B cell (primary cell): ENCODE measurements at places on chromosomes 13 and 19. TPM values are rescaled to one million over a fixed set of nuclear protein-coding genes. Genes with fewer than 3 reads are reported as not detected.
A peak's percentile ranks its signal among the peaks of the same experiment; 100 is the strongest.

DNA sequence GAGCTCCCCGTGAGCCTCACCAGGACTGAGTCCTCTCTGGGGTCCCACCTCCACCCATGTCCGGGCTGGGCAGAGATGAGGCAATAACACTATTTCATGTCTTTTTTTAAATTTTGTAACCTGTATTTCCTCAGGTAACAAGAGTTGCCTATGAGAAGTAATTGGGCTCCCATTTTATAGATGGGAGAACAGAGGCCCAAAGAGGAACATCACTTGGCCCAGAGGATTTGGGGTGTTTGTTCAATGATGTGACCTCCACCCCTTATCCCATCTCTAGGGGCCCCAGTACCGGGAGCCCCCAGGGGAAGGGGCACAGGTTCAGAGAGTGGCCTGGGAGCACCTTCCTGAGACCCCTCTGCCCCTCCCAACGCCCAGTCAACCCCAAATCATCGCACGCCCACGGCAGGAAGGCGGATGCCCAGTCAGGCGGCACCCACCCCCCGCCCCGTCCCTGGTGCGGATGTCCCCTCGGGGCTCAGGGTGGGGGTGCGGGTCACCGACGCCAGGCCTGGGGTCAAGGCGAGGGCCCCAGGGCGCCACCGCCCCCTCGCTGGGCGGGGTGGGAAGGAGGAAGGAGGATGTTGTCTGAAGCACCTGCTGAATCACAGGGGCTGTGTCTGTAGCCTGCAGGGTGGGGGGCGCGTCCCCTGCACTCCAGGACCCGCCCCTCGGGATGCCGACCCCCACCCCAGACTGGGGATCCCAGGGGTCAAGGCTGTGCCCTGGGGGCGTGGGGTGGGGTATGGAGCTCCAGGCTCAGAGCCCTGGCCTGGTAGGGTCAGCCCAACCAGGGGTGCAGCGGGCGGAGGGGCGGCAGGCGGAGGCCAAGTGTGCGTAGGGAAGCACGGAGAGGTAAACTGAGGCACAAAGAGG is 9.0 kb upstream of the CIRBP start:
- peaks cover 91% of the 10 kb centered on the region for H3K4me1 ChIP-seq
- peak overlapping the region; percentile 99 for H3K27ac ChIP-seq
- peak; percentile 86 for DNase-seq
- no peaks in the 10 kb centered on the region for H3K27me3 ChIP-seq

- peaks cover 4% of the 10 kb centered on the region for H3K27me3 ChIP-seq
- no peak overlapping the region for H3K4me3 ChIP-seq
- H3K27ac ChIP-seq: no peak overlapping the region
- H3K36me3 ChIP-seq: no peaks in the 10 kb centered on the region
- peaks cover 13% of the 10 kb centered on the region for H3K4me1 ChIP-seq
Measured at GRCh38 chr13:40024967-40025714, 369.7 kb downstream of the COG6 start.

DNA sequence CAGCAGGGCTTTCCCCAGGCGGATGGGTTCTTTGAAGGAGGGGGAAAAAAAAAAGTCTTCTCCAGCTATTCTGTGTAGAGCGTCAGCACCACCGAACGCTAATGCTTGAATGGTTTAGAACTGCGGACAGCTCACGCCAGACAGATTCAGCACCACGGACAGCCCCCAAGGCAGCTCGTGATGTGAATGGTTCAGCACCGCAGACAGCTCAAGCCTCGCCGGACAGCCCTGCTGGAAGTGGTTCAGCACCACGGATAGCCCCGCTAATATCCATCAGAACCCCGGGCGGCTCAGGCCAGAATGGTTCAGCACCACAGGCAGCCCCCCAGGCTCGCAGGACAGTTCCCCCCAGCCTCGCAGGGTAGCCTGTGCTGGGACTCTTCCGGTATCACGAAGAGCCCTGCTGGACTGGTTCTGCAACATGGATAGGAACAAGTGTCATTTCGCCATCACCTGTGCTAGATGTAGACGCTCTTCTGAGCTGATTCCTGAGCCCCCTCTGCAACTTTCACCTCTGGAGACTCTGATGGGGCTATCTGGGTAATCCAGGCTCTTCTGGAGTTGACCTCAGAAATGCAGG is 4.9 kb upstream of the SMIM17 start:
- H3K4me3 ChIP-seq: no peak overlapping the region
- H3K27me3 ChIP-seq: no peaks in the 10 kb centered on the region
- no peaks in the 10 kb centered on the region for H3K36me3 ChIP-seq
- peak; percentile 37 for DNase-seq

- peak overlapping the region; percentile 69 for H3K27ac ChIP-seq
- DNase-seq: peak; percentile 97
- H3K4me1 ChIP-seq: peaks cover 29% of the 10 kb centered on the region
- peak overlapping the region; percentile 60 for H3K4me3 ChIP-seq
- peaks cover 8% of the 10 kb centered on the region for H3K36me3 ChIP-seq
- H3K27me3 ChIP-seq: no peaks in the 10 kb centered on the region
Measured at GRCh38 chr19:12722566-12723380, 959 bp downstream of the TNPO2 start.

DNA sequence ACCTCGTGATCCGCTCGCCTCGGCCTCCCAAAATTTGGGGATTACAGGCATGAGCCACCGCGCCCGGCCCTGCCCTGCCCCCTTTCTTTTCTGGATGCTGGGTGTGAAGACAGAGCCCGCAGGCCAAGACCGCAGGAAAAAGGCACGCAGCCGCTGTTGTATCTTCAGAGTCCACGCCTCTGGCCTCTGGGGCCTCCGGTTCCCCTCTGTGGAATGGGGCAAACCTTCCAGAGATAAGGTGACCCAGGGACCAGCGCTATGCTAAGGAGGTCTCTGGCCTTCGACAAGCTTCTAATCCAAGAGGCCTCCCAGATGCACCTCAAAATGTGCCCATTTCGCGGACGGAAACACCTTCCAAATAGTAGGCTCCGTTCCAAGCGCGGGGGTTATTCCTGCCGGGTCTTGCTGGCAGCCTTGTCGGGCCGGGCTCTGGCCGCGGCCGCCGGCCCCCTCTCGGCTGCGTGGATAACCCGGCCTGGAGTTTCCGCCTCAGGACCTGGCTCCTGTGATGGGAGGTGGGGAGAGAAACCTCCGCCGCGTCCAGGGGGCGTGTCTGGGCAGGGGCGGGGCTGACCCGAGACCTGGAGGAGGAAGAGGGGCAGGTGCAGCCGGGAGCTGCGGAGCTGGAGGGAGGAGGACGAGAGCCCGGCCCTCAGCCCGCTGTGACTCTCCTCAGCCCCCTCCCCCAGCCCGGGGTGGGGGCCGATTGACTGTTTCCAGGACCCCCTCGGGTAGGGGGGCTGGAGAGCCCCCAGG is 13.1 kb downstream of the TJP3 start:
- no peak overlapping the region for H3K27ac ChIP-seq
- H3K36me3 ChIP-seq: no peaks in the 10 kb centered on the region
- peak; percentile 87 for DNase-seq
- H3K27me3 ChIP-seq: no peaks in the 10 kb centered on the region
- peak overlapping the region; percentile 50 for H3K4me3 ChIP-seq
- peaks cover 20% of the 10 kb centered on the region for H3K4me1 ChIP-seq

- no peaks in the 10 kb centered on the region for H3K36me3 ChIP-seq
- H3K4me3 ChIP-seq: no peak overlapping the region
- peaks cover 41% of the 10 kb centered on the region for H3K4me1 ChIP-seq
Measured at GRCh38 chr19:12840091-12841079, 2.1 kb downstream of the MAST1 start.

DNA sequence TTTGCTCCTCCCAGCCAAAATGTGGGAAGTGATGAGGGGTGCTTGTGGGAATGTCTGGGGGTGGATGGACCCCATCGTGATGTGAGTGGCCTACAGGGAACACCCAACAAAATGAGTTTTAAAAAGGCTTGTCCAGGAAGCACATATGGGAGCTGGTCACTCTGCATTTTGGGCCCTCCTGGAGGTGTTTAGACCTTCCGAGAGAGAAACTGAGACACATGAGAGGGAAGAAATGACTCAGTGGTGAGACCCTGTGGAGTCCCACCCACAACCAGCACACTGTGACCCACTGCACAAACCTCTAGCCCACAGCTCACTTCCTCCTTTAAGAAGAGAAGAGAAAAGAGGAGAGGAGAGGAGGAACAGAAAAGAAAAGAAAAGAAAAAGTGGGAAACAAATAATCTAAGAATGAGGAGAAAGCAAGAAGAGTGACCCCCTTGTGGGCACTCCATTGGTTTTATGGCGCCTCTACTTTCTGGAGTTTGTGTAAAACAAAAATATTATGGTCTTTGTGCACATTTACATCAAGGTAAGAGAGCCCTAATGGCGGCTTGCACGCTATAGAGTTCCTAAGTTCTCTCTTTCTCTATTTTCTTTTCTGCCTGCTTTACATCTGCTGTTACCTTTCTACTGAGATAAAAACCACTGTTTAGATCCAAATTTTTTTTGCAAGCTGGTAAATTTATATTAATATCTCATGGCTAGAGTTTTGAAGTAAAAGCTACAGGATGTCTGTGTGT is 13.3 kb upstream of the LILRB1 start:
- H3K27ac ChIP-seq: peak overlapping the region; percentile 87
- H3K27me3 ChIP-seq: no peaks in the 10 kb centered on the region
- peak overlapping the region; percentile 59 for H3K4me3 ChIP-seq
- DNase-seq: peak; percentile 66
- no peaks in the 10 kb centered on the region for H3K36me3 ChIP-seq

DNA sequence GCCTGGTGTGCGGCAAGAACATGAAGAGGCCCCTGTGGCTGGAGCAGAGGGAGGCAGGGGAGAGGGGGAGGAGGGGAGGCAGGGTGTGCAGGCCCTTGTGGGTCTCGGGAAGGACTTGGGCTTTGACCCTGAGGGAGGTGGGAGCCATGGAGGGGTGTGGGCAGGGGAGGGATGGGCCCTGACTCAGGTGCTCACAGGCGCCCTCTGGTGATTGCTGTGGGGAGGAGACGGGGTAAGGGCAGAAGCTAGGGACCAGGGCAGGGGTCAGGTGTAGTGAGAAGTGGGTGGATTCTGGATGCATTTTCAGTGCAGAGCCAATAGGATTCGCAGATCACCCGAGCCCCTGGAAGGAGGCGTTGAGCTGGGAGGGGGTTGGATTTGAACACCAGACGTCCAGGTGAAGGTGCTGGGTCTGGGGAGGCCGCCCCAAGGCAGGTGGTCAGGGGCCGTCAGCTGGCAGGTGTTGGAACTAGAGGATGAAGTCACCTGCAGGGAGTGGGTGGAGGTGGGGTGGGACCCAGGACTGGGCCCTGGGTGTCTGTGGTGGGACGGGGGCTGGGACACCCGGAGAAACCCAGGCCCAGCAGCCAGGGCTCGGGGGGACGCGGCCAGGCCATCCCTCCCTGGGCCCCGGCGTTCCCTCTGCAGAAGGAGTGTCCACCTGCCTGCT is 185.4 kb downstream of the KDM4B start:
- no peaks in the 10 kb centered on the region for H3K4me1 ChIP-seq
- peak; percentile 76 for DNase-seq
- H3K36me3 ChIP-seq: peaks cover 44% of the 10 kb centered on the region
- no peak overlapping the region for H3K27ac ChIP-seq

- H3K4me1 ChIP-seq: peaks cover 19% of the 10 kb centered on the region
- H3K4me3 ChIP-seq: no peak within 1 kb of the TSS
- H3K27me3 ChIP-seq: no peaks in the 10 kb centered on the region
- H3K27ac ChIP-seq: no peak within 1 kb of the TSS
- H3K36me3 ChIP-seq: no peaks in the 10 kb centered on the region
Measured at GRCh38 chr19:35704218-35704617, at the start of gene ZBTB32. ZBTB32 (plus strand) TSS chr19:35704558; CDS start chr19:35714627, 10,069 bp downstream.

DNA sequence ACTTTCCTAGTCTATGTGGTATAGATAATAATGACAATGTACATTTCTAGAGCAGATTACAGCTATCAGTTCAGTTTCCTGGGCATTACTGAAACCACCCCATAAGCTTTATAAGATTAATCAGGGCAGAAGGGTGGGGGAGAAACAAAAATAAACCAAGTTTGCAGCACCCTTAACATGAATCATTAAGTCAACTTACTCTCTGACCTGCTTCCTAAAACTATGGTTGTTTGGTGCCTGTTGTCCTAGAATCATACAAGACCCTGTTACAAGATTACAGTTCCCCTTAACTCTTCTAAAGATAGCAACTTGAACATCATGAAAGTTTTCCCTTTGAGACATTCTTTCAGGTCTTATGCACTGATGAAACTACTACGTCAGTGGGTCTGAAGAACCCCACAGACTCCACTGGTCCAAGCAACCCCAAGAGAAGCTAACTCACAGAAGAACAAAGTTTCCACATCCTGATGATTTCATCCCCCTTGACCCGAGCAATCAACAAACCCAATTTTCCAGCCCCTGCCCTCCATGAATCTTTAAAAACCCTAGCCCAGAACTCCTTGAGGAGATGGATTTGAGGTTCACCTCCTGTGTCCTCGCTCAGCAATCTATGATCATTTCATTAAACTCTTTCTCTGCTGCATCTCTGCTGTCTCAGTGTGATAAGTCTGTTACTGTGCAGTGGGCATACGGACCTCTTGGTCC is 336.5 kb downstream of the FOXO1 start:
- no peak overlapping the region for H3K27ac ChIP-seq
- DNase-seq: no peak
- peaks cover 6% of the 10 kb centered on the region for H3K4me1 ChIP-seq
- H3K4me3 ChIP-seq: no peak overlapping the region
- H3K27me3 ChIP-seq: no peaks in the 10 kb centered on the region
- H3K36me3 ChIP-seq: no peaks in the 10 kb centered on the region

DNA sequence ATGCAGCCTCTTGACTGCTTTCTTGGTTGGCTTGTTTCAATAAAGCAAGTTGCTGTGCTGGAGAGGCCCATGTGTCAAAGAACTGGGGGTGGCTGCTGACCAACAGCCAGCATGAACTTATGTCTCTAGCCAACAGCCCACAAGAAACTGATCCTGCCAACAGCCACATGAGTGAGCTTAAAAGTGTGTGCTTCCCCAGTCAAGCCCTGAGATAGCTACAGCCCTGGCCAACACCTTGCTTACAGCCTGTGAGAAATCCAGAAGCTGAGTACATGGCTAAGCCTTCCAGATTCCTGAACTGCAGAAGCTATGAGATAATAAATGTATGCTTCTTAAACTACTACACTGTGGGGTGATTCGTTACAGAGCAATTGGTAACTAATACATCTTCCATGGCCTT is 38.9 kb upstream of the IPO5 start:
- H3K27ac ChIP-seq: no peak overlapping the region
- no peaks in the 10 kb centered on the region for H3K27me3 ChIP-seq
- H3K36me3 ChIP-seq: no peaks in the 10 kb centered on the region

GRCh38 chr13:107211073-107211472 is 643.1 kb upstream of the ARGLU1 start:
- no peaks in the 10 kb centered on the region for H3K4me1 ChIP-seq
- no peak overlapping the region for H3K27ac ChIP-seq
- no peaks in the 10 kb centered on the region for H3K36me3 ChIP-seq
- peak; percentile 21 for DNase-seq
- H3K27me3 ChIP-seq: no peaks in the 10 kb centered on the region

DNA sequence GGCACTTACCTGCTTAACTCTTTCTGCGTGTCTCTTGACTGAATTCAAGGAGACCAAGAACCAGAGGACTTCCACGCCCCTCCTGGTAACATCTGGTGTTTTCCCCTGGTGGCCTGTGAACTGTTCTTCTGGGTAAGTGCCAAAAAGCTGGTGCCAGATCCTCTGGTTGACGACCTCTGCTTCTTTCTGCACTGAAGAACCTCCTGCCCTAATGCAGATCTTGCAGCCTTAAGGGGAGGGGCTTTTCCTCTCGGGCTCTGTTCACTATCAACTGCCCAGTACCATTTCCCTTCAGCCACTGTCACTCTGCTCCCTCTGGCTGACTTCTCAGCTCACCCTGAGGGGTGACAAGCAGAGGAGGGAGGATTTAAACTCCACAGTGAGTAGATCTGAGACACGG is 6.1 kb upstream of the ERVV-1 start:
- no peak overlapping the region for H3K27ac ChIP-seq
- no peaks in the 10 kb centered on the region for H3K36me3 ChIP-seq
- peaks cover 4% of the 10 kb centered on the region for H3K27me3 ChIP-seq
- no peaks in the 10 kb centered on the region for H3K4me1 ChIP-seq

The CGB7 gene
- not detected in 2 replicates for polyA plus RNA-seq

The SIGLEC10 gene
- 75.4 and 87.6 TPM in 2 replicates for polyA plus RNA-seq

The MKNK2 gene
- 440 and 1,053 TPM in 2 replicates for polyA plus RNA-seq

The NKPD1 gene
- polyA plus RNA-seq: 0.36 and 1.0 TPM in 2 replicates

The NLRP11 gene
- polyA plus RNA-seq: 0.07 and 0.24 TPM in 2 replicates

The ZNF575 gene
- 0.87 and 2.3 TPM in 2 replicates for polyA plus RNA-seq

The ATP7B gene
- 0.10 and 0.22 TPM in 2 replicates for polyA plus RNA-seq
